NCI-H1417 (cell line): ENCODE measurements at places on chromosomes 4 and X.
A peak's percentile ranks its signal among the peaks of the same experiment; 100 is the strongest.

GRCh38 chr4:101931619-101932018, 141.1 kb downstream of the BANK1 start:
- DNase-seq, result no peak

- DNase-seq, result no peak
Observed at GRCh38 chrX:151779258-151779657, 44.7 kb downstream of the CNGA2 start.

DNA sequence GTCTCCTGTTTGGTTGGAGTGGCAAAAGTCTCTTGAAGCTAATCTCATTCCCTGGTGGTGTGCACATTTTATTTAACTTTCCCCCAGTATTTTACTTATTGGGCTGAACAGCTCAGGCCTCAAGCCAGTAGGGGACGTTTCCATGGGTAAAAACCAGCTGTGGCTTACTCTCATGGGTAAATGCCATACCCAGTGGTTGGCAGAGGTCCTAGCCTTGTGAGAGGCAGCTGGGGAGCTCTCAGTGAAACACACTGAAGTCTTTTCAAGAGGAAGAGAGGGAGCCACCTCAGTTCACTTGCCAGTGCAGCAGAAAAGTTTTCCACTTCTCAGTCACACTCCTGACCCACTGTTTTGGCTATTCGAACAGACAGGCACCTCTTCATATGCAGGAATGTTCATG, 1964.2 kb downstream of the ARAP2 start:
- DNase-seq, result no peak

DNA sequence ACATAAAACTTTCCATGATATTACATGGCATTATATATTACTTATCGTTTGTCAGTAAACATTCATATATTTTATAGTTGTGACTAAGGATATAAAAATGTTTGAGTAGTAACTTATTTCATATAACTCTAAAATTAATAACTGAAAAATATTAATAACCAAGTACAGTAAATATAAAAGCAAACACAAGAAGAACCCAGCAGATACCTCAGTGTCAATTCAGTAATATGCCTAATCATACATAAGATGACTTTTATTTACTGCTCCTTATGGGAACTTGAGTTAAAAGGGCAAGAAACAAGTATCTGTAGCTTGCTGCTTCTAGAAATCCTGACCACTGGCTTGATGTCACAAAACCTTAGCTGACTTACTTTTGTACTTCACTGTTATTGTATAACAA, 28.4 kb upstream of the MAPK10 start:
- no peak for DNase-seq

GRCh38 chr4:183035726-183036415, 63.2 kb upstream of the WWC2 start:
- DNase-seq, result no peak

DNA sequence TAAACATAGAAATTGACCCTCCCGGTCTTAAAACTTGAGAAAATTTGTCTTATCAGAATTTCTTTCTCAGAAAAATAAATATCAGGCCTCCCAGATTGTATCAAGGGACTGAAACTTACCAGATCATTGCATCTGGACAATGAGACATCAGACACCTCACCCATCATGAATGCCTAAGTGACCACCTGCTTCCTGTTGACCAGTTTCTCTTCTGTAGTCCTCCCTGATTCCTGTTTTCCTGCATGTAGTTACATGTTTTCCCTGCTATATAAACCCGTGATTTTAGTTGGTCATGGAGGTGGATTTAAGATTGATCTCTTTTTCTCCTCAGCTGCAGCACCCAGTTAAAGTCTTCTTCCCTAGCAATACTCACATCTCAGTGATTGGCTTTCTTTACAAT, 548.1 kb downstream of the PPP4R3C start:
- DNase-seq, result peak; percentile 40

DNA sequence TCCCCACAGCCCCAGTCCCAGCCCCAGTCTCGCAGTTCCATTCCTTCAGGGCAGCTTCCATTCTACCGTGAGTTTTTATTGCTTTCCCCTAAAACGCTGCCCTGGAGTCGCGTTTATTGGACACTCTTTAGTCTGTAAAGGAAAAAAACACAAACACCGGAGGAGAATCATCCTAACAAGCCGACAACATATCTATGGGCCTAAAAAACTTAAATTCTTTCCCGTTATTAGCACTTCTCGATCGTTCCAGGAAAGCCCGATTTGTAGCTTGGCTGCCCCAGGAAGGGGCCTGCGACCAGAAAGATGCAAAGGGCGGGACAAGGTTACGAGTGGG, 178.5 kb downstream of the CBR4 start:
- no peak for DNase-seq

- no peak for DNase-seq
Observed at GRCh38 chrX:20500171-20500865, 233.6 kb upstream of the RPS6KA3 start.

- no peak for DNase-seq
Observed at GRCh38 chr4:92198711-92199110, 105.1 kb upstream of the GRID2 start.

DNA sequence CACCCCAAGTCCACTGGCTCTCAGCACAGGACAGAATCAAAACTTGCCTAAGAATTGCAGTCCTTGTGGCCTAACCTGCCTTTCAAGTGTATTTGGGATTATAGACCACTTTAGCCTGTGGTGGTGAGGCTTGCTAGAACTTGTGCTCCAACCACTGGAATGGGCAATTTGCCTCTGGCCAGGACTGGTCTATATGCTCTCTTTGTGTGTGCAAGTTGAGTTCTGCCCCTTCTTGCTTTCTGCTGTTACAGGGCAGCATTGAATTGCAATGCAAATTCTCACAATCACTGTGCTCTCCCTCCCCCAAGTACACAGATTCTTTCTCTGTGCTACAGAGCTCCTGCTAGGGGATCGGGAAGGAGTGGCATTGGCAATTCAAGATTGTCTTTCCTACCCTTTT, 233.6 kb upstream of the DIPK2B start:
- DNase-seq, result no peak

DNA sequence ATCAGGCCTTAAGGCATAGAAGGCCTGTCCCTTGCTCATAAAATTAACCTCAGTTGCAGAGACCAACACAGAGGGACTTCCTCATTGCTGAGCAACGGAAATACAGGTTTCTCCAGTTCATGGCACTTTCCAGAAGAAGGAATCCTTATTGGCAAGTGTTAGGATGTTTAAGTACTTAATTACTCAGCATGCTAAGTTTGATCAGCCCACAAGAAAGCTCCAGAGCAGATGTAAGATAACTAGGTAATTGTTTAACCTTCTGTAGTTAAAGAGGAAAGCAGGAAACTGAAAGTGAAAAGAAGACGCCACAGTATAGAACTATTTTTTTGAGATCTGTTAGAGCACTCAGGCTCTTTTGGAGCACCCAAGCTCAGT, 33.5 kb downstream of the SMS start:
- no peak for DNase-seq

DNA sequence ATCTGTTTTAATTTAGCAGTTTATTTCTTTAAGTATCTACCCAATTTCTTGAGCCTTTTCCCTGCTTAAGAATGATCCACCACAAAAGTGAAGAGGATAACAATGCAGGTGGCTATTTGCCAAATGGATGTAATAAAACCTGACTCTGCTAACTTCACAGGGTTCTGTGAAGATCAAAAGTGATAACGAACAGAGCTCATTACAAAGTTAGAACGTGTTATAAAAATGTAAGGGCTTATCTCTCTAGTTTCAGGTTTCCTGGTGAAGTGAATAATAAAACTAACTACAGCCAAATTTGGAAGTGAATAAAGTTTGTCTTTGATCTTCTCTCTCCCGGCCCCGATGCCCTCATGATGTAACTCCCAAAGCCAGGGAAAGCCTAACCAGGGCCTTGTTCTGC, 497.9 kb downstream of the SMARCA1 start:
- DNase-seq, result no peak

GRCh38 chr4:20889901-20890300, 189.6 kb downstream of the PACRGL start:
- no peak for DNase-seq

- no peak for DNase-seq
Observed at GRCh38 chr4:186829097-186829496, 105.4 kb upstream of the FAT1 start.
